CD4-positive, alpha-beta T cell treated with Interleukin-6 at 100 ng/mL for 8 hours (primary cell): ENCODE measurements at places on chromosomes 1 and 21.

GRCh38 chr1:55604749-55605148 is 389.6 kb upstream of the USP24 start:
- DNase-seq = no peak

DNA sequence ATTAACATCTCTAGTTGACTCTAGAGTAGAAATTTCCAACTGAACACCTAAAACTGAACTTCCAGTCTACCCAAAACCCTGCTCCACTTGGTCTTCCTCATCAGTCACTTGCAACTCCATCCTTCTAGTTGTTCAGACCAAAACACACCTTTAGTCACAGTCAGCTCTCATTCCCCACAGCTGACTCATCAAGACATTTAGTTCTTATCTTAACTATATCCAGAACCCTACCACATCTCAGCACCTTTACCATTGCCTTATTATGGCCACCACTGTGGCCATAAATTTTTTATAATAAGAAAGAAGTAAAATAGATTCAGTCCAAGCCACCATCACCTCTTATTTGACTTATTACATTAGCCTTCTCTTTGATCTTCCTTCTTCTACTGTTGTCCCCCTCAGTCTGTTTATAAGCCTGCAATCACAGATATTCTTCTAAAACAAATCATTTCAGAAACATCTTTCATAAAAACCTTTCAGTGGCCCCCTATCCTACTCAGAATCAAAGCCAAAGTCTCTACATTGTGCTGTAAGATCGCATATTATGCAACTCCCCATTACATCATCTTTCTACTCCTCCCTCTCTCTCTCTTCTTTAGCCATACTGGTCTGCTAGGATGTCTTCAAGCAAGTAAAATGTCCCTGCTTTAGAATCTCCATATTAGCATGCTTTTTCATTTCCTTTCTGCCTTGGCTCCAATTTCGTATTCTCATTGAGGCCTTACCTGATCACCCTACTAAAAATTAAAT is 275.9 kb downstream of the LRRC40 start:
- DNase-seq = no peak

GRCh38 chr1:156648951-156649350 is 7.0 kb downstream of the BCAN start:
- no peak for DNase-seq

DNA sequence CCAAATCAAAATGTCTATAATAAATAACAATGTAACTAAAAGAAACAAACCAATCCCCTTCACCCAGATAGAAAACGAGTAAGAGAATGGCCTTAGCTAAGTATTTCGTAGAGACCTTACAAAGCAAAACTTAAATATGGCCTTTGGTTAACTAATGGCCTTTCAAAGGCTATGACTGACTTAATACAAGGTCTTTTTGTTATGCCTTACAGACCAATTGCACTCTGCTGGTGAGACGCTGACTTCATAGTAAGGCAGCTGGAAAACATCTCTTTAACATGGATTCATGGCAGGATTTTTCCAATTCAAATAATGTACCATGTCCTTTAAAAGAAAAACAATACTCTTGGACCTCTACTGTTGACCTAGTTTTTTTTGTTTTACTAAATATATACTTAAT is 15.8 kb upstream of the TBCE start:
- DNase-seq = no peak

DNA sequence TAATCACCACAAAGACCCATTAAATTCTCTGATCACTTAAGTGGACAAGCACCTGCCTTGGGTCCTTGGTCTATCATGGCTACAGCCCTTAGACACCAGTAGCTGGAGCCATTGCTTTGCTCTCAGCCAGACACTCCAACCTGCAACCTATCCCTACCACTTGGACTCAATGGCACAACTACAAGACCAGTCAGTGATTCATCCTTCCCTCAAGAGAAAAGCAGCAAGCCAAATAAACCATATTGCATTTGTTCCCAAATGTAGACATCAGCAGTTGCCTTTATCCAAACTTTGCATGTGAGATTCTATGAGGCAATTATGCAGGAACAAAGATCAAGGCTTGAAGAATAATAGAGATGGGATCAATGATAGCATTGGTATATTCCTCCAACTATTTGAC is 263.4 kb downstream of the HHIPL2 start:
- no peak for DNase-seq

GRCh38 chr1:84236256-84236655 is 65.3 kb upstream of the SAMD13 start:
- no peak for DNase-seq

GRCh38 chr1:37471345-37472231 is 2.8 kb upstream of the ZC3H12A start:
- no peak for DNase-seq

DNA sequence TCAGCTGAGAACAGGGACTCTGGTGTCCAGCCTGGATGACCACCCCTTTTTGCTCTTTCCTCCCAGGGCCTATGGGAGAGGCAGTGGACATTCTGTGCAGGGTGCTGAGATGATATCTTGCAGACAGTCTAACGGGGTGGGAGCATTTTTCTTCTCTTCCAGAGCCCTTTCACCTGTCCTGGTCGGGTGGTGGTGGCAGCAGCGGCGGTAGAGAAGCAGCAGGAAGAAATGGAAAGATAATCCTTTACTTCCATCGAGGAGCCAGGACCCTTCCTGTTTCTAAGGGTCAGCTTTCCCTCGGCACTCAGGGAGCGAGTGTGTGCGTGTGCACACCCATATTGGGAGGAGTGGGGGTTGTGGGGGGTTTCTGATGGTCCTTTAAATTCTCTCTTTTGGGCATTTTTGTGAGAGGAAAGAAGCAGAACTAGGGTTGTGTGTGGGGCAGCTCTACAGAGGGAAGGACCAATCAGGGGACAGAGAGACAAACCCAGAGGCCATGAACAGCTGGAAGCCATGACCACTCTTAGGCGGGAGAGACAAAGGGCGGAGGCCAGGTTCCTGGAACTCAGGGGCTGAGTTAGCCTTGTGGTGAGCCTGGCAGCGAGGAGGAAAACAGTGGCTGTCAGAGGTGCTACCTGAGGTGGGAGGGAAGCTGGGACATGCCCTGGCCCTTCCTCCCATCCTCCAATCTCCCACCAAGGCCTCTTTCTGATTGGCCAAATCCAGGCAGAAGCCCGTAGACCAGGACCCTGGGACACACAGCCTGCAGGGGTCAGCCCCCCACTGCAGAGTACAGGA is 31.2 kb upstream of the CSF3R start:
- no peak for DNase-seq

- no peak for DNase-seq
Observed at GRCh38 chr1:205446828-205447227, 9.0 kb downstream of the BLACAT1 start.

DNA sequence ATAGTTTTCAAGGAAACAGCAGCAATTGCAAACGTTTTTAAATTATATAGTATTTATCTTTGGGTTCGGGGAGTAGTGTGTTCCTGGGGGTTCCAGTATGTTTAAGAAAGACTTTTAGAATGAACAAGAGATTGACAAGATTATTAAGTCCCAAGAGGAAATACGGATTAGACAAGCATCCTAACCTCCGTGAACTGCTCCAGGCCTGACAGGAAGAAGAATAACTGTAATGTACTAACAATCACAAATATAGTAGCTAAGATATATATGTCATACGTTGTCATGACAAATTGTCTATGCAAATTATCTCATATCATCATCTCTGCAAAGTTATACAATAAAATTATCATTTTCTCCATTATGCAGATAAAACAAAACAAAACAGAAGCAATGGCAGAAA is 1397.2 kb downstream of the MRPL39 start:
- no peak for DNase-seq

GRCh38 chr1:21469581-21469980 is 29.6 kb downstream of the NBPF3 start:
- DNase-seq = no peak

GRCh38 chr1:31183927-31184554 is 55.6 kb downstream of the NKAIN1 start:
- DNase-seq = peak; percentile 14

GRCh38 chr21:28624626-28625025 is 368.1 kb downstream of the LTN1 start:
- DNase-seq = no peak

GRCh38 chr1:68624233-68624632 is 127.4 kb upstream of the DEPDC1 start:
- no peak for DNase-seq

GRCh38 chr1:70265946-70266345 is 44.8 kb downstream of the SRSF11 start:
- DNase-seq = no peak

- DNase-seq = peak; percentile 6
Observed at GRCh38 chr1:201171063-201172036, 17.1 kb upstream of the TMEM9 start.

DNA sequence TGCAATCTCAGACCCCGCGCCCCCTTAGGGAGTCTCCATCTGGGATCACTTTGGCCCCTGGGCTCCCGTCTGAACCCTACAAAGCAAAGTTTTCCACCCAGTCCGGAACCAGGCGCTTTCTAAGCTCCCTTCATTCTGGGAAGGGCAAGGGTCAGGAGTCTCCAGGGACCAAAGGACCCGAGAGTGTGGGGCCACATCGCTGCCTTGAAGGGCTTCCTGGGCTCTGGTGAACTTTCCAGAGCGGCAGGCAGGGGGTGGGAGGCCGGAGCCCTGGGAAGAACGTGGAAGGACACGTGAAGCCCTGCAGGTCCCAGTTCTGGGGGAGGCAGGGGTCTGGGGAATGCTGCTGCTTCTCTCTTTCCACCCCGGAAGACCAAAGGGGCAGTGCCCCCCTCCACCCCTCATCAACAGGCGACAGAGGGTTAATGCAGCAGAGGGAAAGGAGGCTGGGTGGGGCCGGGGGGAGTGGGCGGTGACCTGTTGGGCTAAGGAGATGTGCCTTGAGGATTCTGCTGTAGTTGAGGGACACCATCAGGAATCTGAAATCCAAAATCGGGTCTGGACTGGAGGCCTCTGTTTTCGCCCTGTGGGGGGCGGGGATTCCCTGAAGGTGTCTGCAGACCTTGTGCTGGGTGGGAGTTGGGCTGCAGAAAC is 734 bp downstream of the CDK18 start:
- no peak for DNase-seq
